ENCODE measurements at places on chromosomes 5 and 9.

GRCh38 chr9:110030632-110031031, 177.3 kb downstream of the C9orf152 start:
- peak; percentile 37 for DNase-seq

DNA sequence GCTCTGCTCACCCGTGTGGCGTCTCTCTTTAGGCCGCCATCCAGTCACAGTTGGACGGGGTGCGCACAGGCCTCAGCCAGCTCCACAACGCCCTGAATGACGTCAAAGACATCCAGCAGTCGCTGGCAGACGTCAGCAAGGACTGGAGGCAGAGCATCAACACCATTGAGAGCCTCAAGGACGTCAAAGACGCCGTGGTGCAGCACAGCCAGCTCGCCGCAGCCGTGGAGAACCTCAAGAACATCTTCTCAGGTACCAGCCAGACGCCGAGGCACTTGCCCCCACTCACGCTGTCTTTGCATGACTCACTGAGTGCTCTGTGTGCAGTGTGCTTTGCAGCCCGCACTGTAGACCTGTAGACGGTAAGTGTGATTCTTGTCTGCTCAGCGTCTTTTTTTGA, 4.5 kb downstream of the EXOC3 start:
- no peak for DNase-seq

GRCh38 chr5:169778622-169779596, 141.8 kb downstream of the DOCK2 start:
- DNase-seq: no peak

- no peak for DNase-seq
These were observed 433.5 kb downstream of the CDH18 start for GRCh38 chr5:19554524-19554923.

DNA sequence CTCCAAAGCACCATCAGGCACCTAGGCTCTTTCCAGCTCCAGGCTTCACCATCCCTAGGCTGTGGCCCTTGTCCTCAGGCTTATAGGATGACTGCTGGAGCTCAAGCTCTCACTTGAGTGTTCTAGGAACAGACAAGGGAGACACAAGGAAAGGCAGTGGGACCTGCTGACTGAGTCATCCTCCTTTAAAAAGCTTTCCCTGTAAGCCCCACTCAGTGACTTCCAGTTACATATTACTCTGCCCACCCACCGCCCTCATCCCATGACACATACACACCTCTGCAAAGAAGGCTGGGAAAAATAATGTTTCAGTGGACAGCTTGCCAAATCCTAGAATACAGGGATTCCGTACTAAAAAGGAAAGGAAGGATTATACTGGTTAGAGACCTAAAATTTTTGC, 154.2 kb upstream of the ZNF366 start:
- DNase-seq: peak; percentile 35

- no peak for DNase-seq
These were observed 8.4 kb downstream of the EEIG1 start for GRCh38 chr9:127972236-127972871.

- peak; percentile 47 for DNase-seq
These were observed 119.7 kb upstream of the SPATA31C2 start for GRCh38 chr9:88258024-88258423.

DNA sequence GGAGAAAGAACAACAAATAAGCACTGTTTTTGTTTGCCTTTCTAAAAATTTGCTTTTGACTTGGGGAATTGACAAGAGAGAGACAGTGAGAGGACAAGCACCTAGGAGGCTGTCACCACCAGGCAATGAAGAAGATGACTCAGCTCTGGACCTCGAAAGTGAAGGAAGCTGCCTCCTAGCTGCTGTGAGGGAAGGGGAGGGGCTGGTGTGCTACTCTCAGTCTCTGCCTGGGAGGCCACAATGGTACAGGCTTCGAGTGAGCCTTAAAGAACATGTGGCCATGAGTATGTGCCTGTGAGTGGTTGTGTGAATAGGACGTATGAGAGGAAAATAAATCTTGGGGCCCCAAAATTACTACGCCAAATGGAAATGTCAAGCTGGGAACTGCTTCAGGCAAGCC, 7.1 kb upstream of the PLK2 start:
- DNase-seq: peak; percentile 75

DNA sequence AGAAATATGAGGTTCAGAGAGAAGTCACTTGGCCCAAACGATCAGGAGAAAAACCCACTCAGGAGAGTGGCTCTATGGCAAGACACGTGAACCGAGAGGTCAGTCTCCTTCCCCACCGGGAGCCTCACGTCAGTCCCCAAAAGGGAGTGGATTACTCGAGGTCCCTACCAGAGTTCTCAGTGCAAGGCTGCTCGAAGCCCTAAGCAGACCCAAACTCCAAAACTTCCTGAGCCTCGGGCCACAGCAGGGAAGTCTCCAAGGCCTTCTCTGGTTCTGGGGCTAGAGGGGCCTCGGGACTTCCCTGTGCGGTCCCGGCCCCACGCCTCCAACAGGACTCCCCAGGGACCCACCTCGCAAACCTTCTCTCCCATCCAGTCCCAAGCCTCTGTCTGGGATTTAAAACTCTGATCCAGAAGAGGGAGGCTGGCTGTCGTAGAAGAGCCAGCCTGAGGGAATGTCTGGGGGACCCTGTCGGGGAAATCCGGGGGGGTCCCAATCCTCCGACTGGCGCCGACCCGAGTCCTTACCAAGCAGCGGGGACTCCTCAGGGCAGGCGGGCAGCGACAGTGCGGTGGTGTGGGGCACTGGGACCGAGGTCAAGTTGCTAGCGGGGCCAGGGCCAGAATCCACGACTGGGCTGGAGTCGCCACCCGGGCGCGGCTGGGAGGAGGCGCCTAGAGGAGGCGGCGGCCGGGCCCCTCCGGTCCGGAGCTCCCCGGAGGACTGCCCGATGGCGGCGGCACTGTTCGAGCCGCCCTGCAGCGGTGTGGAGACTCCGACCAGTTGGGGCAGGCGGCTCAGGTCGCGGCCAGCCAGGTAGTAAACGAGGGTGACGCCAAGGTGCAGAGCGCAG, 679 bp downstream of the B4GALT1 start:
- peak; percentile 39 for DNase-seq

DNA sequence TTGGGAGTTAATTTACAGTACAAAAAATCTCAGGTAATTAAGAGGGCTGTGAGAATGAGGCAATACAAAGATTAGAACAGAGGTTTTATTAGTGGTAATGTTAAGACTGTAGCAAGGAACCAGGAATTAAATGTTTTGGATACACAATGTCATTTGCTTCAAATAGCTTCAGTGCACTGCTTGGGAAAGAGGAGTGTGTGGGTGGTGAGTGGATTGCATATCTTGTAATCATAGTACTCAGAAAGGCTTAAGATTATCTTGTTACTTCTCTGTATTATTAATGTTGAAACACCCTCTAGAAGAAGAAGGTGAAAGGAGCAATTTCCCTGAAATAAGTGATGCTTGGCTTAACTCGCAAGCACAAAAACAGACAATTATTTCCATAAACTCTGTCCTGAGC, 21.0 kb upstream of the TBCA start:
- no peak for DNase-seq

- no peak for DNase-seq
These were observed 169.2 kb upstream of the MVB12B start for GRCh38 chr9:126157423-126157822.
